Endodermal cell (in vitro differentiated cells): ENCODE measurements at places on chromosomes 7 and 10. TPM values are rescaled to one million over a fixed set of nuclear protein-coding genes. Genes with fewer than 3 reads are reported as not detected.
A peak's percentile ranks its signal among the peaks of the same experiment; 100 is the strongest.

GRCh38 chr7:156082048-156083040 is 270.1 kb upstream of the SHH start:
- no peak overlapping the region for H3K4me3 ChIP-seq
- no peak for DNase-seq
- H3K4me1 ChIP-seq = no peaks in the 10 kb centered on the region
- H3K36me3 ChIP-seq = no peaks in the 10 kb centered on the region
- H3K27me3 ChIP-seq = no peaks in the 10 kb centered on the region
- H3K27ac ChIP-seq = no peak overlapping the region

PRKAR2B gene
- 5.7 to 10.2 TPM (median 10.0 TPM) in 3 replicates for total RNA-seq

DNA sequence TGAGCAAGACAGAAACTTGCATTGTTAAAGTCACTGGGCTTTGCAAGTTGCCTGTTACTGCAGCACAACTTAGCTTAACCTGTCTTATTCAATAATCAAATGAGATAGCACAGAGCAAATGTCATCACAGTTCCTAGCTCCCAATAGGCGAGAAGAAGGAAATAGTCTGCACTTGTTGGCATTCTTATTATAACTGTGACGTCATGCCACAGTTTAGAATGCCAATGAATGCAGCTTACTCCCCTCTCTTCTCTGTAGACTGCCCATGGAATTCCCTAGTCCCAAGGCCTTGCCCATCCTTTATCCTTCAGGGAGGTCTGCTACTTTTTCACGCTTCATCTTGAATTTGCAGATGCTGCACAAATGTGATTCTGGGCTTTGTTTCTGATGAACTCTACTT is 1094.9 kb upstream of the AUTS2 start:
- no peak overlapping the region for H3K4me3 ChIP-seq
- no peak for DNase-seq
- H3K4me1 ChIP-seq = no peaks in the 10 kb centered on the region
- no peaks in the 10 kb centered on the region for H3K27me3 ChIP-seq

- peaks cover 20% of the 10 kb centered on the region for H3K4me1 ChIP-seq
- DNase-seq = no peak
- peaks cover 19% of the 10 kb centered on the region for H3K36me3 ChIP-seq
- H3K4me3 ChIP-seq = no peak overlapping the region
- H3K27me3 ChIP-seq = no peaks in the 10 kb centered on the region
- peak overlapping the region; percentile 40 for H3K27ac ChIP-seq
These were observed 112.5 kb downstream of the ZMIZ1 start for GRCh38 chr10:79181227-79181626.

GRCh38 chr10:112184379-112184778 is 814 bp upstream of the GPAM start:
- no peaks in the 10 kb centered on the region for H3K4me1 ChIP-seq
- H3K27me3 ChIP-seq = no peaks in the 10 kb centered on the region
- H3K27ac ChIP-seq = no peak overlapping the region
- peak overlapping the region; percentile 99 for H3K4me3 ChIP-seq
- no peak for DNase-seq

GHRHR gene
- total RNA-seq = not detected in 3 replicates

GRID2IP gene
- 1.9 and 2.4 TPM in 2 replicates for total RNA-seq

KIAA1549 gene
- 14.6 to 21.3 TPM (median 19.3 TPM) in 3 replicates for total RNA-seq

GRCh38 chr7:5567790-5568189 is 144.2 kb upstream of the TNRC18 start:
- no peaks in the 10 kb centered on the region for H3K4me1 ChIP-seq
- H3K36me3 ChIP-seq = no peaks in the 10 kb centered on the region
- H3K27me3 ChIP-seq = no peaks in the 10 kb centered on the region
- H3K27ac ChIP-seq = no peak overlapping the region

DNA sequence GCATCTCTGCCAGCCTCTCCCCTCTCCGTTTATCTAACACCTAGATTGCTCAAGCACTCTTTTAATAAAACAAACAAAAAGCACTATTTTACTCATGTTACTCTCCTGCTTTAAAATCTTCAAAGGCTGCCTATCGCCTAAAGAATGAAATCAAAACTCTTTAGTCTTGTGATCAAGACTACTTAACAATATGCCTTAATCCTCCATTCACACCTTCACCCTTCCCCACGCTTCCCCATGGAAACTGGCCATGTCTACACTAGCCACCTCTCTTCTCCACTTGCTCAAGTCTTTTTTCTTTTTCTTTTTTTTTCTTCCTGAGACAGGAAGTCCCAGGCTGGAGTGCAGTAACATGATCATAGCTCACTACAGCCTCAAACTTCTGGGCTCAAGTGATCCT is 47.8 kb upstream of the TMEM213 start:
- peaks cover 33% of the 10 kb centered on the region for H3K27me3 ChIP-seq
- no peaks in the 10 kb centered on the region for H3K36me3 ChIP-seq
- H3K27ac ChIP-seq = no peak overlapping the region
- no peaks in the 10 kb centered on the region for H3K4me1 ChIP-seq
- no peak overlapping the region for H3K4me3 ChIP-seq
- DNase-seq = no peak

DNA sequence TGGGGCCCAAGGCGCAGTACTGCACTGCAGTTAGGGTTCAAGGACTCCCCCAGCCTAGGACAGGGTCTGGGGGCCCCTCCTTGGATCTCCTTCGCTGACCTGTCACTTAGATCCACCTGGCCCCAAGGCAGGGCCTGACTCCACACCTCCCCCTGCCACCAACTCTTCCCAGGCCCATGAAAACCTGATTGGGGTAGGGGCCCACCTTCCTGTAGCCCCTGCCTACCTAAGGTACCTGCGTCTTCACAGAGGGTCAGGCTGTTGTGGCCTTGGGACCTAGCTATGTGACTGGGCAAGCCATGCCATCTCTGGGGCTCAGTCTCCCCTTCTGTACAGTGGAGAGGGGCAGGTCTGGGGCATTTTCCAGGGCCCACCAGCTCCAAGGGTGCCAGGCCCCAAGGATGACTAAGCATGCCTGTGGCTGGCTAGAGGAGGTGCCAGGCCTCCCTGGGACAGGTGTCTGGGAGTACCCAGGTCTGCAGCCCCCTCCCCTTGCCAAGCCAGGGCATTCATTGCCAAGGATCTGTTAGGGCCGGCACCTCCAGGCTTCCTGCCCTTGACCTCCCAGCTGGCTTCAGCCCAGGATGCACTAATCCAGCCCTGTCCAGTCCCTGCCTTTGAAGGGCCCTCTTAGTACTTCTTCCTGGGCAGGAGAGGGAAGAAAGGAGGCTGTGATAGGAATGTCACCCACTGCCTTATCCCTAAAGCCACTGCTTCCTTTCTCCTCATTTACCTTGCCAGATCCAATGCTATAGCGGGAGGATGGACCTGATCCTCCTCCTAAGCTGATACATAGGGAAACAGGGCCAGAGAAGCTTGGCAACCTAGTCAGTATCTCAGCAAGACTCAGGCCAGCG is 1.3 kb downstream of the LIMK1 start:
- H3K4me1 ChIP-seq = peaks cover 10% of the 10 kb centered on the region
- H3K36me3 ChIP-seq = peaks cover 22% of the 10 kb centered on the region
- no peak overlapping the region for H3K27ac ChIP-seq
- peak overlapping the region; percentile 84 for H3K4me3 ChIP-seq
- no peak for DNase-seq

DNA sequence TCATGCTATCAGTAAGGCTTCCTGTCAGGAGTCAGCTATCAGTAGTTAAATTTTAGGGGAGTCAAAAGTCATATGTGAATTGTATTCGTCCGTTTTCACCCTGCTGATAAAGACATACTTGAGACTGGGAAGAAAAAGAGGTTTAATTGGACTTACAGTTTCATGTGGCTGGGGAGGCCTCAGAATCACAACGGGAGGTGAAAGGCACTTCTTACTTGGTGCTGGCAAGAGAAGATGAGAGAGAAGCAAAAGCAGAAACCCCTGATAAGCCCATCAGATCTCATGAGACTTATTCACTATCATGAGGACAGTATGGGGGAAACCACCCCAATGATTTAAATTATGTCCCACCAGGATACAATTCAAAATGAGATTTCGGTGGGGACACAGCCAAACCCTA is 47.1 kb downstream of the KLF6 start:
- H3K27ac ChIP-seq = no peak overlapping the region
- no peaks in the 10 kb centered on the region for H3K27me3 ChIP-seq
- H3K36me3 ChIP-seq = no peaks in the 10 kb centered on the region
- DNase-seq = no peak
- H3K4me1 ChIP-seq = peaks cover 2% of the 10 kb centered on the region

IGFBP3 gene
- total RNA-seq = 6.8 and 7.4 TPM in 2 replicates

DNA sequence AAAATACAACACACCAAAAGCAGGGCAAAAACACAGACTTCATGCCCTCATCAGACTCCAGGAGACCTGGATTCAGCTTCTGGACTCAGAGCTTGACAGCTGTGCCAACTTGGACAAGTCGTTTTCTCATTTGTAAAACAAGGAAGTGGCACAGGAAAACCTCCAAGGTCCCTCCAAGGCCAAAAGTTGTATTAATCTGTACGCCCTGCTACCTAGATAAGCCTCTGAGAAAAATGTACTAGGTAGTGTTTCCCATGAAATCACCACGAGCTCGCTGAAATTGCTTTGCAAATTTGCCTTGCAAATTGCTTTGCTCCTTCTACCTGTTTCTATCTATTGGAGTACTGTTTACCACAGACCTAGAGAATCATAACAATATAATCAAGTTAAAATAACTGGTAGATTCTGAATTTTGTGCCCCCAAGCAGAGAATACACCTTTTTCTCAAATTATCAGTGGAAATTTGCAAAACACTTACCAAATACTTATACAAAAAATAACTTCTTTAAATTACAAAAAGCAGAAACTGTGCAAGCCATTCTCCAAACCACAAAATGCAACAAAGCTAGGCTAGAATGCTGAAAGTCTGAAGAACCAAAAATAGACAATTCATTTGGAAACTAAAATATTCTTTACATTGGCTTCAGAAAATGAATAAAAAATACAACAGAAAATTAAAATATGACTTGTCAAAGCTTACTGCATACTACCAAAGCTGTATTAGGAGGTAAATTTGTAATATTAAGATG is 158.1 kb upstream of the CHST15 start:
- H3K4me3 ChIP-seq = no peak overlapping the region
- H3K36me3 ChIP-seq = no peaks in the 10 kb centered on the region
- DNase-seq = no peak
- no peaks in the 10 kb centered on the region for H3K4me1 ChIP-seq
- no peak overlapping the region for H3K27ac ChIP-seq
- no peaks in the 10 kb centered on the region for H3K27me3 ChIP-seq

GRCh38 chr10:1954300-1954699 is 217.0 kb upstream of the ADARB2 start:
- H3K4me3 ChIP-seq = no peak overlapping the region
- no peaks in the 10 kb centered on the region for H3K4me1 ChIP-seq
- no peak overlapping the region for H3K27ac ChIP-seq
- DNase-seq = no peak
- H3K36me3 ChIP-seq = no peaks in the 10 kb centered on the region

GRCh38 chr7:43594020-43594419 is 11.1 kb downstream of the STK17A start:
- H3K27ac ChIP-seq = no peak overlapping the region
- no peak for DNase-seq
- no peak overlapping the region for H3K4me3 ChIP-seq
- no peaks in the 10 kb centered on the region for H3K4me1 ChIP-seq
- H3K27me3 ChIP-seq = no peaks in the 10 kb centered on the region

DNA sequence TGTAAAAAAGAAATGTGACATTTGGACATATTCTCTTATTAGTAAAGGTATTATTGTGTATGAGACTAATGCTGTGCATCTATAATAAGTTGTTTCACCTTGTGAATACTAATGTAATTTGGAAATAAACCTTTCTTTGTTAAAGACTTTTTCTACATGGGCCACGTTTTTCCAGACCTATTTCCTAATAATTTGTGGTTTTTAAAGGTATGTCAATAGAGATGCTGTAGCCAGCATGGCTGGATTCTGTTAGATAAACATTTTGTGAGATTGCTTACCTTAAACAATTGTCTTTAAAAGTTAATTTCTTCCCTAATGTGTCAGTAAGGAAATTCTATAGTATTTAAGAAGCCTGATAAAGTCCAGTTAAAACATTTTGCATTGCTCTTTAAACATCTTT is 56.0 kb downstream of the KAT6B start:
- no peak overlapping the region for H3K27ac ChIP-seq
- no peak for DNase-seq
- no peaks in the 10 kb centered on the region for H3K27me3 ChIP-seq
- H3K4me1 ChIP-seq = no peaks in the 10 kb centered on the region

- DNase-seq = no peak
- H3K4me1 ChIP-seq = no peaks in the 10 kb centered on the region
- peaks cover 17% of the 10 kb centered on the region for H3K27me3 ChIP-seq
- H3K4me3 ChIP-seq = no peak overlapping the region
- peak overlapping the region; percentile 40 for H3K27ac ChIP-seq
- no peaks in the 10 kb centered on the region for H3K36me3 ChIP-seq
These were observed 116.3 kb upstream of the CSTF2T start for GRCh38 chr10:51815723-51816122.

- peaks cover 24% of the 10 kb centered on the region for H3K4me1 ChIP-seq
- H3K27ac ChIP-seq = no peak overlapping the region
- DNase-seq = peak; percentile 60
- no peaks in the 10 kb centered on the region for H3K27me3 ChIP-seq
- H3K36me3 ChIP-seq = peaks cover 99% of the 10 kb centered on the region
- peak overlapping the region; percentile 65 for H3K4me3 ChIP-seq
These were observed 10.3 kb downstream of the PODXL start for GRCh38 chr7:131546126-131546525.

DNA sequence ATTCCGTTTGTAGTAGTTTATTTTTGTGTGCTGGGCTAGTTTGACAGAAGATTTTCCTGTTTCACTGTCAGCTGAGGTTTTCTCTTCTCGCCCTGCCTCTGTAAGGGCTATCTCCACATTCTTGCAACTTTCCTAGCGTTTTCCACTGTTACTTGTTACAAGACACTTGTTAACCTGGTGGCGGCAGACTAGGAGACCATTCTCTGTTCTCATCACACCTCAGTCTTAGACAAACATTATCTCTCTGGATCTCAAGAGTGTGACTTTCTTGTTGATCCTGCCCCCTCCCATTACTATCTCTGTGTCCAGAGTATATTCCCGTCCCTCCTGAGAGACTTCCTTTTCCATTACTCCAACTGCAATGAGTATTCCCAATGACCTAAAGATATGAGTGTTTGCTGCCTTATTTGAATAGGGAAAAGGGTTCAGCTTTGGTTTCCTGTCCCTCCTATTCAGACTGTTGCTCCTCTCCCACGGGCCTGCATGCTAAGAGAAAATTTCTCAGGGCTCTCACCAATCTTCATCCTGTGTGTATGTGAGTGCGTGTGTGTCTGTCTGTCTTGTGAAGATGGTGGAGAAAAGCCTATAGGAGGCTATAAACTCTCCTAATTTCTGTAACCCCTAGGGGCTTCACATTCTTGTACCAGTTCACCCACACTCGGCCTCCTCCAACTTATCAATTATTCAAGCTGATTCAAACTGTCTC is 722.4 kb upstream of the POT1 start:
- DNase-seq = peak; percentile 74
- H3K36me3 ChIP-seq = no peaks in the 10 kb centered on the region
- no peak overlapping the region for H3K4me3 ChIP-seq
- no peak overlapping the region for H3K27ac ChIP-seq
- no peaks in the 10 kb centered on the region for H3K27me3 ChIP-seq

GRCh38 chr10:43261578-43262396 is 5.1 kb downstream of the RASGEF1A start:
- no peaks in the 10 kb centered on the region for H3K4me1 ChIP-seq
- DNase-seq = peak; percentile 65
- no peak overlapping the region for H3K4me3 ChIP-seq
- peaks cover 33% of the 10 kb centered on the region for H3K27me3 ChIP-seq
- no peaks in the 10 kb centered on the region for H3K36me3 ChIP-seq
- no peak overlapping the region for H3K27ac ChIP-seq

GRCh38 chr10:132253092-132253687 is 54.6 kb downstream of the STK32C start:
- H3K27ac ChIP-seq = no peak overlapping the region
- no peaks in the 10 kb centered on the region for H3K36me3 ChIP-seq
- H3K27me3 ChIP-seq = no peaks in the 10 kb centered on the region
- no peaks in the 10 kb centered on the region for H3K4me1 ChIP-seq
- no peak for DNase-seq

GRCh38 chr7:29405891-29406290 is 157.7 kb upstream of the PRR15 start:
- H3K4me3 ChIP-seq = no peak overlapping the region
- no peaks in the 10 kb centered on the region for H3K27me3 ChIP-seq
- DNase-seq = no peak
- H3K4me1 ChIP-seq = peaks cover 4% of the 10 kb centered on the region
